ENCODE measurements at places on chromosomes 13 and 19.

- DNase-seq = no peak
Observed at GRCh38 chr13:34474187-34474868, 467.7 kb upstream of the NBEA start.

- DNase-seq = no peak
Observed at GRCh38 chr19:49488863-49489537, 1.6 kb downstream of the RPL13A start.

GRCh38 chr19:11586331-11586730 is 8.9 kb upstream of the ACP5 start:
- DNase-seq = no peak

- no peak for DNase-seq
Observed at GRCh38 chr13:51778392-51778791, 25.6 kb downstream of the DHRS12 start.

GRCh38 chr13:35826626-35827254 is 304.4 kb downstream of the DCLK1 start:
- DNase-seq = no peak

GRCh38 chr19:741506-742131 is 9.3 kb upstream of the MISP start:
- no peak for DNase-seq
